ENCODE measurements at places on chromosomes 1 and 21. TPM values are rescaled to one million over a fixed set of nuclear protein-coding genes. Genes with fewer than 3 reads are reported as not detected.
A peak's percentile ranks its signal among the peaks of the same experiment; 100 is the strongest.

GRCh38 chr1:41870076-41870562, 48.6 kb downstream of the HIVEP3 start:
- no peak for DNase-seq

GRCh38 chr1:1223321-1223720, 8.5 kb downstream of the SDF4 start:
- no peak for DNase-seq

LCE1C gene
- total RNA-seq: not detected

SYCP1 gene
- not detected for total RNA-seq

ADGRB2 gene
- total RNA-seq: 3.4 TPM

GRCh38 chr1:83516369-83516768, 482.6 kb downstream of the TTLL7 start:
- no peak for DNase-seq

GRCh38 chr1:228151180-228151925, 1.6 kb downstream of the GJC2 start:
- DNase-seq: no peak

- no peak for DNase-seq
These were observed 134.2 kb upstream of the SERTAD4 start for GRCh38 chr1:210098356-210098755.

FMN2 gene
- total RNA-seq: 15.6 TPM

DNA sequence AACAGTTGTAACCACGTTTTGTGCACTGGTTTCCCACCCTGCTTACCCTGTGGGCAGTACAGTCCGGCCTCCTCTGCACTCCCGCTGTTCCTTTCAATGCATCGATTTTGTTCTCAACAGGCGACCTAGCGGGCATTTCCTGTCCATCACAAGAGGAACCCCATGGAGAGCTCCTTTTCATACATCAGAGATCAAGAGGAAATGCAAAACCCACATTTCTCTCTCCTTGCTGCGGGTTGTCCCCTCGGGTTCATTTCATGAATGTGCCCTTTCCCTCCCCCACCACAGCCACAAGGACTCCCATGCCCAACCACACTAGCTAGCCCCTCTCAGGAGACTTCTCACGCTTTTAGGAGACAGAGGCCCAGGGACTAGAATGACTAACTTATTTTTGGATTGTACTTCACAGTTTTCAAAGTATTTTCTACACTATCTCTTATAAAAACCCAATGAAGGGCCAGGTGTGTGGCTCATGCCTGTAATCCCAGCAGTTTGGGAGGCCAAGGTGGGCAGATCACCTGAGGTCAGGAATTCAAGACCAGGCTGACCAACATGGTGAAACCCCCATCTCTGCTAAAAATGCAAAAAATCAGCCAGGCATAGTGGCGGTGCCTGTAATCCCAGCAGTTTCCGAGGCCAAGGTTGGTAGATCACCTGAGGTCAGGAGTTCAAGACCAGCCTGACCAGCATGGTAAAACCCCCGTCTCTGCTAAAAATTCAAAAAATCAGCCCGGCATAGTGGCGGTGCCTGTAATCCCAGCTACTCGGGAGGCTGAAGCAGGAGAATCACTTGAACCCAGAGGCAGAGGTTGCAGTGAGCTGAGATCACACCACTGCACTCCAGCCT, 18.4 kb downstream of the ATP1A4 start:
- DNase-seq: no peak

IL24 gene
- not detected for total RNA-seq

GRCh38 chr1:178784131-178784536, 59.1 kb downstream of the RALGPS2 start:
- no peak for DNase-seq

GRCh38 chr1:38000529-38001455, 4.5 kb downstream of the FHL3 start:
- peak; percentile 60 for DNase-seq

TMEM51 gene
- 2.8 TPM for total RNA-seq

DNA sequence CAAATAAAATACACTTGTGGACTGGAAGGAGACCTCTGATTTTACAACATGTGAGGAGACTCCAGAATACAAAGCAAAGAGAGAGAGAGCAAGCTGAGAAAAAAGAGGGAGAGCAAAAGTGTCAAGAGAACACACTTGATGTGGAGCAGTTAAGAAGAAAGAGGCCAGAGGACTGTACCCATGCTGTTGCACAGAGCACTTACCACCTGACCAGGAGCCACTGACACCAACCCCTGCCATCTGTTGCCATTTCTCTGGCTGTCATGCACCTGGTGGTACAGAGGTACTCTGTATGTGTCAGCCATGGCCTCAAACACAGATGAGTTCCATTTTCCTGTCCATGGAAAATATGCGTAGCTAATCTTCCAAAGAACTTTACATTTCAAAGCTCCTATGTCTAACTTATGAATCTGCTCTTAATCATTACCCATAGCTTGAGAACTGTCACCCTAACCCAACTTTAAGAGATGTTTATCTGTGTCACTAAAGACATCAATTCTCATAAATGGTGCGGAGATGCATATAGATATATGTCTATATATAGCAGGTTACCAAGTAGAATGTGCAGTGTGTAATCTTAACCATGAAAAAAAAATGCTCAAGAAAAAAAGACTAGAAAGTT, 32.8 kb upstream of the ABCD3 start:
- DNase-seq: no peak

ZNHIT6 gene
- total RNA-seq: 11.6 TPM

DNA sequence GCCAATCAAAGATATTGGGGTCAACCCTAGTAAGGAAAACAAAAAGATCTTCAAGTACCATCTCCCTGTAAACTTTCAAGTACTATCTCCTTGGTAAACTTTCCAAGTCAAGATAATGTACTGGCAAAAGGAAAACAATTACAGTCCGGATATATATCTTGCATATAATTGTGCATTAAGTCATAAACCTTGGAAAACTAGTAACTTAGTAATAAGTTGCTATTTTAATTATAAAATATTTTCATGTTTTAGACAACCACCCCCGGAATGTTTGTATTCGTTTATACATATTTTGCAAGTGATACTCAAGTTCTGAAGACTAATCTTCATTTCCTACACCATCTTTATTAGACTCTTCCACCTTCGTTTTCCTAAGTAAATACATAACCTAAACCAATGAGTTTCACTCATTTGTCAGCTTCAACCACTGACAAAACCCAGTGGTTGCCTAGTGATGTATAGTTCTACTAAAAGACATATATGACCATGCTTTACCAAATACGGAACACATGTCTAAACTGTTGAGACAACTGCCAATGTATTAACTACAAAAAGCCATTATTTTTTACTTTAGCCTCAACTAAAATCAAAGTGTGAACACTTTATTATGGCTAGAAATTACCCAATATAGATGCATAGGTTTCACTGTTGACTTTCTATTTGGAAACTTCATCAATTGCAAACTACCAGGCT, 1.7 kb downstream of the AKT3 start:
- no peak for DNase-seq
